Ascending aorta (tissue), 2 donors: ENCODE measurements at places on chromosomes 2 and 18.

GRCh38 chr2:117956036-117956796 is 57.7 kb downstream of the CCDC93 start:
- H3K4me1 ChIP-seq = no peaks in the 10 kb centered on the region
- H3K4me3 ChIP-seq = no peak overlapping the region
- no peak overlapping the region for H3K27ac ChIP-seq
- no peak for DNase-seq

DNA sequence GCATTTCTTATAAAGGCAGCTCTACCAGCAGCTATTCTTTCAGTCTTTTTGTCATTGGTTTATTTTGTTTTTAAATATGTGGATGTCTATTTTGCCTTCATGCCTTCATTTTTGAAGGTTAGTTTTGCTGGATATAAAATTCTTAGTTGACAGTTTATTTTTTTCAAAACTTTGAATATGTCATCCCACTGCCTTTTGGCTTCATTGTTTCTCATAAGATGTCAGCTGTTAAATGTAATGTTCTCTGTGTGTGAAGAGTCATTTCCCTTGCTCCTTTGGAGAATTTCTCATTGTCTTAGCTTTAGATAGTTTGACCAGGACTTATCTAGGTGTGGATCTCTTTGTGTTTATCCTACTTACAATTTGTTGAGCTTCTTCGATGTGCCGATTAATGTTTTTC is 213.5 kb downstream of the KIAA1328 start:
- H3K27me3 ChIP-seq = no peaks in the 10 kb centered on the region
- DNase-seq = no peak
- no peaks in the 10 kb centered on the region for H3K36me3 ChIP-seq
- H3K4me1 ChIP-seq = no peaks in the 10 kb centered on the region
- no peak overlapping the region for H3K4me3 ChIP-seq
- no peak overlapping the region for H3K27ac ChIP-seq

DNA sequence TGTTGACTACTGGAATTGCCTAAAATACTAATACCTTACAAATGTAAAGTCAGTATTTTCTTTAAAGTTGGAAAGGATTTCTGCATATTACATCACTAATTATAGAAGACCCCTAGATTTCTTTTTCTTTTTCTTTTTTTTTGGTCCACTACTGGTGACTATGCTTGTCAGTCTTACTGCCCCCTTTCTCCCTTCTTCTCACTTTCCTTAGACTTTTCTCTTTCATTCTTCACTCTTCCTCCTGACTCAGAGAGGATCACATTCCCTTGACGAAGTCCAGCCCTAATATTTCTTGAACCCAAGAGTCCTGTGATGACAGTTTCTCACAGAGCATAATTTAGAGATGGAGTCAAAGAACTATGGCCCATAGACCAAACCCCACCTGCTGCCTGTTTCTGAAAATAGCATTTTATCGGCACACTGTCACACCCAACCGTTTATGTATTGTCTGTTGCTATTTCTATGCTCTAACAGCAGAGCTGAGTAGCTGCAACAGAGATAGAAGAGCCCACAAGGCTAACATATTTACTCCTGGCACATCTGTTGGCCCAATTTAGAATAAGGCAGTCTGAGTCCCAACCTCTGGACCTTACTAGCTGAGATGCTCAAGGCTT is 40.6 kb upstream of the RIOK3 start:
- no peaks in the 10 kb centered on the region for H3K36me3 ChIP-seq
- H3K4me1 ChIP-seq = no peaks in the 10 kb centered on the region
- H3K4me3 ChIP-seq = no peak overlapping the region
- no peak overlapping the region for H3K27ac ChIP-seq
- DNase-seq = no peak

- DNase-seq = peak; percentile 87
- H3K36me3 ChIP-seq = peaks cover 2% of the 10 kb centered on the region
- peak overlapping the region; percentile 43 for H3K4me3 ChIP-seq
- H3K4me1 ChIP-seq = peaks cover 49% of the 10 kb centered on the region
- H3K27me3 ChIP-seq = no peaks in the 10 kb centered on the region
- peak overlapping the region; percentile 99 for H3K27ac ChIP-seq
These were observed 3.1 kb upstream of the ARID5A start for GRCh38 chr2:96533292-96534073.

GRCh38 chr2:100606332-100606725 is 43.5 kb downstream of the PDCL3 start:
- H3K27ac ChIP-seq = no peak overlapping the region
- no peaks in the 10 kb centered on the region for H3K27me3 ChIP-seq
- no peaks in the 10 kb centered on the region for H3K36me3 ChIP-seq
- DNase-seq = no peak

- H3K4me3 ChIP-seq = no peak overlapping the region
- H3K4me1 ChIP-seq = peaks cover 36% of the 10 kb centered on the region
- H3K27ac ChIP-seq = no peak overlapping the region
- no peaks in the 10 kb centered on the region for H3K27me3 ChIP-seq
These were observed 90.3 kb downstream of the RBMS1 start for GRCh38 chr2:160402997-160403979.

- H3K27me3 ChIP-seq = no peaks in the 10 kb centered on the region
- DNase-seq = no peak
- no peak overlapping the region for H3K27ac ChIP-seq
- no peaks in the 10 kb centered on the region for H3K36me3 ChIP-seq
These were observed 21.2 kb upstream of the HNMT start for GRCh38 chr2:137942833-137943677.

- H3K4me3 ChIP-seq = no peak overlapping the region
- no peak overlapping the region for H3K27ac ChIP-seq
- no peaks in the 10 kb centered on the region for H3K27me3 ChIP-seq
- H3K36me3 ChIP-seq = no peaks in the 10 kb centered on the region
These were observed 333.7 kb downstream of the RAD51AP2 start for GRCh38 chr2:17184512-17184911.

- H3K36me3 ChIP-seq = no peaks in the 10 kb centered on the region
- H3K4me1 ChIP-seq = no peaks in the 10 kb centered on the region
- H3K27me3 ChIP-seq = no peaks in the 10 kb centered on the region
These were observed 20.1 kb upstream of the LTBP1 start for GRCh38 chr2:32926708-32927084.

DNA sequence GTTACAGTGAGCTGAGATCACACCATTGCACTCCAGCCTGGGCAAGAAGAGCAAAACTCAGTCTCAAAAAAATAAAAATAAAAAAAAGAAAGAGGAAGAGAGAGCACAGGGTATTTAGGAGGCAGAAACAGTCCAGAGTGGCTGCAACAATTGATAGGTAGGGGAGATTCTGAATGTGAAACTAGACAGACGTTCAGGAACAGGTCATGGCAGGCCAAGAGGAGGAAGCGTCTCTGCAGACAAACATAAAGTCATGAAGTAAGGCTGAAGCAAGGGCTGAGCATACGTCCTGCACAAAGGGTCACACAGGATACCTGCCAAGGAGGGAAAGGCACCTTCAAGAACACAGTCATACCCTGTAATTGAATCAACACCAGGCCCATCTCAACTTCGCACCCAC is 64.1 kb upstream of the ZNF532 start:
- H3K27me3 ChIP-seq = no peaks in the 10 kb centered on the region
- H3K27ac ChIP-seq = no peak overlapping the region
- no peak overlapping the region for H3K4me3 ChIP-seq
- DNase-seq = no peak
- H3K4me1 ChIP-seq = no peaks in the 10 kb centered on the region
